ENCODE measurements at places on chromosomes 5 and 9. TPM values are rescaled to one million over a fixed set of nuclear protein-coding genes. Genes with fewer than 3 reads are reported as not detected.

- DNase-seq = no peak
Observed at GRCh38 chr5:150469718-150470469, 20.4 kb upstream of the RPS14 start.

DNA sequence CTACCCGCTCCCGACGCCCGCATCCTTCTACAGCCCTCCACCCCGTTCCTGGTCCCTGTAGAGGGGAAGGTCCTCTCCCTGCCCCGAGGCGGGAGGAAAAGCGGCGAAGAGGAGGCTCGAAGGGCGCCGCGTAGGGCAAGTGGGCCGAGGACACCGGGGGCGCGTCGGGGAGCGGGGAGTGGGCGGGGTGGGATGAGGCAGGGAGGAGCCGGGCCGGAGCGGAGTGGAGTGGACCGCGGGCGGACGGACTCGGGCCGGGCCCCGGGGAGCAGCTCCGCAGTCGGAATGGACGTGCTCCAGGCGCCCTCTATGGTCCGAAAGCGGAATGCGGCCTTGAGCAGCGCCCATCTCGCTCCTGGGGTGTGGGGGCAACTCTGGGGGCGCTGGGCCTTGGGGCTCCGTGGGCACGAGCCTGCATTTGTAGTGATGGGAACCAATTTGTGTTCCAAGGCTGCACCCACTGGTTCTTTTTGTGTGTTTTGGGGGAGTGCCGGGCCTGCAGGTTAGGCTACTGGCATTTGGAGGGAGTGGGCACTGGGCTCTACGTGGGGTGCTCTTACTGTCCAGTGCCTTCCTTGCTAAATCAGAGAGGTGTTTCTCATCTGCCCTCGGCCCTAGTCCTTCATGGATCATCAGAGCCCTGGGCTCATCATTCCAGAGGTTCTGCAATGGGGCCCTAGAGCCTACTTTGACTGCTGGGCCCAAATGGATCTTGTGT lies 7.3 kb downstream of the IRX1 start:
- DNase-seq = peak; percentile 9

DNA sequence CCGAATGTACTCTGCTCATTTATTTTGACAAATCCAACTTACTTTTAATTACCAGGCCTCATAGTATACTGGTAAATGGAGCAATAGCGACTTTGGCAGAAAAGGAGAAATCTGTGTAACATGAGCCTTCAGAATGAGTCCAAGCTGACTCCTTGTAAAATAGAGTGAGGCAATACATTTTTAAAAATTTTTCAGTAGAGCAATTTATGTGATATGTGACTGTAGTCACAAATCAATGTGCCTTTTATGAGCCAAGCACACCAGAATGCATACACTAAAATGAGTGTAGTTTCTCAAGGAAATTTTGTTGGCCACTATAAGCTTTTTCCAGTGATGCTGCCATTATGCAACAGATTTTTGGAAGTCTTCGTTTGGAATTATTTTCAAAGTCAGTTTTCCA lies 73.8 kb downstream of the SNCAIP start:
- DNase-seq = no peak

TICAM2 gene
- polyA plus RNA-seq = 2.9 TPM

DNA sequence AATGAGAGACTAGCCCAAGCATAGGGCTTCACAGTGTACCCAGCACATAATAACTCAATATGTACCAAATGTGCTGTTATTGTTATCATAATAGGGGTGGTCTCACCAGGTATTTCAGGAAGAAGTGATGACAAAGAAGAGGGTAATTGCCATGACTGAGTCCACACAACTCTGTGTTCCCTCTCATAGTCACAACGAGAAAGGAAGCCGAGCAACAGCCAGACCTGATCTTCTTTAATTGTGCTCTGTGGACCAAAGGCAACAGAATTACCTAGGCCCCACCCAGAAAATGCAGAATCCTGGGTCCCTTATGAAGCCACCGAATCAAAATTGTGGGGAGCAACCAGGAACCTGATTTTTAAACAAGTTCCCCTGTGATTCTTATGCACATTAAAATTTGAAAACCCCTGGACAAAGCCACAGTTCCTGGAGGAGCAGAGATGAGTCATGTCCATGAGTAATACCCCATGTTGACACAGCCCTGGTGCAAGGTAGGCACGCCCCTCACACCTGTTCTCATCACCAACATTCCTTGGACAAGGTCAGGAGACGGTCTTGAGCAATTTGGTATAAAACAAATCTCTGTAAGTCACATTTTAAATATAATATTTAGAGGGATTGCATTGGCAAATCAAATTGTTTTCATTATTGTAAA lies 5.2 kb downstream of the FGF1 start:
- DNase-seq = peak; percentile 90

ELOVL7 gene
- 77.3 TPM for polyA plus RNA-seq

DNA sequence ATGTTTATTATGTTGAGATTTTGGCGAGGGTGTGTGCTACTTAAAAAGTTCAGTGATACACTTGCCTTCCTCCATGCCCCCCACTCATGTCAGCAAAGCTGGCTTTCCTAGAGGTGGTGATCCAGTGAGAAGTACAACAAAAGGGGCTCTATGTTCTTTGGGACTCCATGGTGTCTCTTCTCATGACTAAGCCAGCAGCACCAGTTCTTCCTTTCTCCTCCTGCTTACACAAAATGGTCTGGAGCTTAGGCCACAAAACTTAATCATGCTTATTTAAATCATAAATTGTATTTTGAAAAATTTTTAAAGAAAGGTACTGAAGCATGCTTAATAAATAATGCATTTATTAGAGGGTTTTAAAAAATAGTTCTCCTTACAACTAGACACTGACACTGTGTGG lies 22.4 kb downstream of the MOCS2 start:
- no peak for DNase-seq

DNA sequence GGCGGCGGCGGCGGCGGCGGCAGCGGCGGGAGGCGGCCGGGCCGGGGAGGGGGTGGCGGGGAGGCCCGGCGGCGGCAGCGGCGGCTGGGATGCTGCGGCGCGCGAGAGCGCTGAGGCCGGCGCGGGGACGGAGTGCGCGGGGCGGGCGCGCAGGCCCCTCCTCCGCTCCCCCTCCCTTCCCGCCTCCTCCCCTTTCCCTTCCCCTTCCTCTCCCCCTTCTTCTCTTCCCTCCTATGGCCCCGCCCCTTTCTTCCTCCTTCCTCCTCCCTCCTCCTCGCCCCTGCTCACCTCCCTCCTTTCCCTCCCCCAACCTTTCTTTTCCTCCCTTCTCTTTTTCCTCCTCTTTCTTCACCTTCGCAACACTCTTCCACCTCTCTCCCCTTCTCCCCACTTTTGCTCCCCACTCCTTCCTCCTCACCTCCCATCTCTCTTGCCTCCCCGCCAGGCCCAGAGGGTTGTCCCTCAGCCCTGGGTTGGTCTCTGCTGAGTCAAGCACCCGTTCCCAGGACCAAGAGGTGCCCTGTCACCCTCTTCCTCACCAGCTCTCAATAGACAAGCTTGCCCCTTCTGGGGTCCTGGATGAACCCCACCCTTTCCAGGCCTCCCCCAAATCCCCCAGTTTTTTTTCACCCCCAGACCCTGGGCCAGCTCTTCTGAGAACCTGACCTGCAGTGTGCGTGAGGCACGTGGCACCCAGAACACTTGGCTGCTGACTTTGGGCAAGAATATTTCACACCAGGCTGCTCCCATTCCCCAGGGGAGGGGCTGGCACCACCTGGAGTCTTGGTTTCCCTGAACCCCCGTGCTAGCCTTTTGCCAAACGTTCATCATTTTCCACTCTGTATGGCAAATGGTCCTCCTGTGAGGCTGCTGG lies at the start of gene SEMA4D:
TSS of gene SEMA4D (minus strand) at position 136 of the 874 bp plus-strand sequence. CDS start 92,657 bp downstream, outside the sequence.
- peak; percentile 61 for DNase-seq

UNC5A gene
- 1.0 TPM for polyA plus RNA-seq

GRCh38 chr5:58482536-58482935 lies 8.7 kb upstream of the GAPT start:
- DNase-seq = no peak

- DNase-seq = no peak
Observed at GRCh38 chr5:80507663-80508062, 19.8 kb downstream of the FAM151B start.

DNA sequence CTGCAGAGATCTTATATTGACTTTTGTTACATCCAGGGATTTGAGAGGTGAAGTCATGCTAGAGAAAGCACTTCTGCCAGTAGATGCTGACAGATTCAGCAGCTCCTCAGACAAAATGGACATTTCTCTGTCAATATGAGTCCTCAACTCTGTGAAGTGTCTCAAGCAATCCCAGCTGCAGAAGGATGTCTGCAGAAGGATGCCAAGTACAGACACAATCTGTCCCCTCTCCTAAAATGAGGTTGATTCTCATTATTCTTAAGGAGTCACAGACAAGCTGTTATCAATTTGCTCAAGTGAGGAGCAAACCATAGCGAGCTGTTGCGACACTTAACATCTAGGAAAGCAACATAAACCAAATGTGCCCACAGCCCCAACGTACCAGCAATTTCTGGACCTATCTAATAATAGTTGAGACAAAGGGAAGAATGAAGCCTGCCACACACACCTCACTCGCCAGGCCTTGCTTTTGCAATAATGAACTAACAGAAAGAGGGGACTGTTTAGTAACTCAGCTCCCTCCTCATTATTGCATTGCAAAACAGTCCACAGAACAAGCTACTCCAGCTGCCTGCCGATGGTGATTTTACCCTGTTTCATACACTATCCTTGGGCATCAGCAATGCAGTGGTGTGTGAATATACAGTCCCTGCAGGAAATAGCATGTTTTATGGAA lies 364.2 kb upstream of the PDE4D start:
- DNase-seq = no peak

ADGRD2 gene
- polyA plus RNA-seq = not detected

DNA sequence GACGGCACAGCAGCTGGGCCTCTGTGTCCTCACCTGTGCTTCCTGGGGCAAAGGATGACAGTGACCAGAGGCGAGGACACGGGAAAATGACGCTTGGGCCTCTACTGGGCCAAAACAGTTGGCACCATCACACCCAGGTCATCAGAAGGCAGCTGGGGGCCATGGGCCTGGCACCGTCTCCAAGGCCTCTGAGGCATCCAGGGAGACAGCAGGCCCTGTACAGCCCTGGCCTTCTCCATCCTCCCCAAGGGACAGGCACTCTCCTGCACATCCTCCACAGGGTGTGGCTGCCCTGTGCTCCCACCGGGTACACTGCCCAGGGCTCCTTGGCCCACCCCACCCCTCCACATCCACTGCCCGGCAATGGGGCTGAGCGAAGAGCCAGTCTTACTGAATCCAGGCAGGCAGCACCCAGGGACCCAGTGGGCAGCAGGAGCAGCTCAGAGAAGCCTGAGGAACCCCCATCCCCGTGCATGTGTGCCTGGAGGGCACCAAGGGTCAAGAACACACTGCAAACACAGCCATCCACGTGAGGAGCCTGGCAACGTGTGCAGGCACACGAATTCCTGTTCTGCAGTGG lies 4.0 kb downstream of the LPCAT1 start:
- no peak for DNase-seq

CKMT2 gene
- polyA plus RNA-seq = 2.7 TPM

DNA sequence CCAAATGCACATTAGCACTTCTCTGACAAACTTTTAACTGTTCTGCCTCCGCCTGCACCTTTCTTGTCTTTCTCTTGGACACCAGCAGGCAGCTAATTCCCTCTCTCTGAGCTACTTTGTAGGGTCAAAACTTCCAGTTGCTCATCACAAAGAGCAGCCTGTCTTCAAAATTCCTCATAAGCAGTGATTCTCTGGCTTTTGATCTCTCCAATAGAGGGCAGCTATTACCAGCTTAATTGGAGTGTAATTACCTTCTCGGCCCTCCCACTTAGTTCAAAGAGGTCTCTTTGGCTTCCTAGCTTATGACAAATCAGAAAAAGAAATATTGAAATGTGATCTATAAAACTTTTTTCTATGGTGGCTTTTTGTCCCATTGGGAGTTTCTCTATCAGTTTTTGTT lies 43.6 kb upstream of the RAD23B start:
- DNase-seq = no peak

DNA sequence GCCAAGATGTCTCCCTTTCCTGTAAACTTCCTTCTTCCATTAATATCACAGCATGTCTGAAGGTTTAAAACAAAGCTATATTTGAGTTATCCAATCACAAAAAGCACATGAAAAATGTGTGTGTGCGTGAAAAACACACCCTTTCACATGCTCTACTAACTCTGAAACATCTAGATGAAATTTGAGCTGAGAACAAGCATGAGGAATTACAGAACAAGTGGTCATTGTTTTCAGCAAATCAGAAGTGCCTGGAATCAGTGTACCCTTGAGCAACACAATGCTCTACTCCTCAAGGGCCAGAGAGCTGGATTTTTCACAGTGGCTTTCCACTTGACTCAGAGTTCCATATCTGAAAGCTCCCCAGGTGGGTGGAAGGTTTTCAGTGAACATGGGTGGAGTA lies 255.9 kb downstream of the PSAT1 start:
- DNase-seq = no peak

GRCh38 chr5:147754372-147755122 lies 28.0 kb downstream of the JAKMIP2 start:
- no peak for DNase-seq

DNA sequence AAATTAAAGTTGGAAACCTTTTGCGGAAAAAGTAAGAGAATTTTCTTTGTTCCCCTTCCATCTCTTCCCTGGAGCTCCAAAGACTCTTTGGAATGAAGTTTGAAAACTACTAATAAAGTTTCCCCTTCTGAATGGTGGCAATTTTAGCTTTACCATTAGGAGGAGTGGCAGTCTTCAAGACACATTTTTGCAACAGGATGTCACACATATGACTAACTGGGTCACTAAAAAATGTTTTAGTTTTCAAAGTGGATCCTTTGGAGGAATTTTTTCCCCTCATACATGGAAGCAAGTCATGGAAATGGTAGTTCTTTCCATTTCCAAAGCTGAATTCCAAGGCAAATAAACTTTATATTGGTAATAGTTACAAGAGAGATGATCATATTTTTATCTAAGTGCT lies 15.6 kb downstream of the FBXO4 start:
- no peak for DNase-seq

DNA sequence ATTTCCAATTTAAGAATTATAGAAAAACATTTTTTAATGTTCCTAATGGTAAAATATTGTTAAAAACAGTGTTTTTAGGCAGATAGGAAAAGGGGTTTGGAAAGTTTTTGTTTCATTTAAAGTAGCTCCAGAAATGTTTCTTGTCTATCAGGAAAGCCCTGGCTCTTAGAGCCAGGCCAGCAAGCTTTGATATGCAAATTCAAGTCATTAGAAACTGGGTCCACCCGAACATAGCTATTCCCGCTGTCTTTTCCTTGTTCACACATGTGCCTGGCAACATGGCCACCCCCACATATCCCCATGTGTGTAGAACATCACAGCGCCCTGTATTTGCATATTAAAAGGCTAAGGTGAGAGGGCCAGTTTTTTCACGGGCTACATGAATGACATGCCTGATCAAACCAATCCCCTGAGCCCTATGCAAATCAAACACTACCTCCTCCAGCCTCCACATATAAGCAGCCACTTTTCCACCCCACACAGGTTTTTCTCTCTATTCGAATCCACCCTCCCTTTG lies 925.3 kb upstream of the CDH10 start:
- DNase-seq = no peak

DNA sequence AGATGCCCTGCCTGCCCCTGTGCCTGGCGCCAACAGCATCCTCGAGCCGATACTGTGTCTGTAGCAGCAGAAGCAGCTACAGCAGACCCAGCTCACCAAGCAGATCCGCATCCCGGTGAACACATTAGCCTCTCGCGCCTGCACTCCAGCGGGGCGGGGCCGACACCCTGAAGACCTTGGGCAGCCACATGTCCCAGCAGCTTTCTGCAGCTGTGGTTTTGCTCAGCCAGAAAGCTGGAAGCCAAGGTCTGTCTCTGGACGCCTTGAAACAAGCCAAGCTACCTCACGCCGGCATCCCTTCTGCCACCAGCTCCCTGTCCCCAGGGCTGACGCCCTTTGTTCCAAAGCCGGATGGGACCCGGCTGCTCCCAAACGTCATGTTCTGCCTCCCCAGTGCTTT lies 59.6 kb downstream of the ACTBL2 start:
- no peak for DNase-seq

- no peak for DNase-seq
Observed at GRCh38 chr5:95446560-95447221, 55.5 kb downstream of the FAM81B start.

All from large intestine (tissue), 12 donors.